ENCODE measurements at places on chromosomes 1 and 21.

GRCh38 chr1:183912265-183912886 is 107.5 kb downstream of the RGL1 start:
- no peak for DNase-seq

GRCh38 chr1:17768651-17769241 is 13.6 kb downstream of the ACTL8 start:
- DNase-seq, result no peak

- no peak for DNase-seq
These were observed 61.3 kb downstream of the H3-3A start for GRCh38 chr1:226123591-226124471.

DNA sequence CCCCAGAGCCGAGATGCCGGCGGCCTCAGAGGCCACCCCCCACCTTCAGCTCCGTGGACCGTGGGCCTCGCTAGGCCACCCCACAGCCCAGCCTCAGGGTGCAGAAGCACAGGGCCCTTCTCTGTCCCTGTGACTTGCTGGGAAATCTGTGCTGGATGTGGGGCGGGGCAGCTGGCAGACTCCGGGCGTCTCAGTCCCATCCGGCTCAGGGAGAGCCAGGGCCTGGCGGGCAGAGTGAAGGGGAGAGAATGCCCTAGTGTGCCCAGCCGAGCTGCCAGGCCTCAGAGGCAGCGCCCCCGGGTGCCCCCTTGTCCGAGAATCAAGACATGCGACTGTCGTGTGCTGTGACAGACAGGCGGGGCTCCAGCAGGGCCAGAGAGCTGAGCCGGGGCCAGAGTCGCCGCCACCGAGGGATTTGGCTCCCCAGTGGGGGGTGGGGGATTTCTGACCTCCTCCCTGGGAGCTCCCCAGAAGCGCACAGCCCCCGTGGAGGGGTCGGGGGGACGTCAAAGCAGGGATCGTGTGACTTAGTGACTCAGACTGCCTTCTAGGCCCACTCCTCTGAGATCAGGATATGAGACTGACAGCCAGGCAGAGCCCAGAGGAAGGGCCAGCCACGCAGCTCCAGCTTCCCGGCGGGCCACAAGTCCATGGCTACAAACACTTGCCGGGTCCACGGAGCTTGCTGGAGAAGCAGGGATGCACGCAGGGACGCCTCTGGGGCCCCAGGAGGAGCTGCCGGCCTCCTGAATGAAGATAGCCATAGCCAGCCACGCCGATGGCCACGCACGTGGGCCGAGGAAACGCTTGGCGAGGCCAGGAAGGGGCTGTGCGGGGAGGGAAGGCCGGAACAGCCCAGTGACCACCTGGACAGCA is 11.9 kb downstream of the COL6A1 start:
- no peak for DNase-seq

DNA sequence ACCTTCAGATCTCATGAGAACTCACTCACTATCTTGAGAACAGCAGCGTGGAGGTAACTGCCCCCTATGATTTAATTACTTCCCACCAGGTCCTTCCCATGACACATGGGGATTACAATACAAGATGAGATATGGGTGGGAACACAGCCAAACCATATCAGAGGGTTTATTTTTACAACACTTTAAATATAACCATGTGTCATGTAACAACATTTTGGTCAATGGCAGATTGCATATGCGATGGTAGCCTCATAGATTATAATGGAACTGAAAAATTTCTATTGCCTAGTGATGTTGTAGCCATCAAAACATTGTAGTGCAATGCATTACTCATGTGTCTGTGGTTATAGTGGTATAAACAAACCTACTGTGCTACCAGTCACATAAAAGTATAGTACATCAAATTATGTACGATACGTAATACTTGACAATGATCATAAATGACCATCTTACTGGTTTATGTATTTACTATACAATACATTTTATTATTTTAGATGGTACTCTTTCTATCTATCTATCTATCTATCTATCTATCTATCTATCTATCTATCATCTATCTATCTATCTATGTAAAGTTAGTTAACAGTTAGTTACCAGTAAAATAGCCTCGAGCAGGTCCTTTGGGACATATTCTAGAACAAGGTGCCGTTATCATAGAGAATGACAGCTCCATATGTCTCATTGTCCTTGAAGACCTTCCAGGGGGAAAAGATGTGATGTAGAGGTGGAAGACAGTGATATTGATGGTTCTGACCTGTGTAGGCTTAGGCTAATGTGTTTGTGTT is 12.6 kb upstream of the S100B start:
- DNase-seq, result no peak
